Mammary epithelial cell (primary cell): ENCODE measurements at places on chromosomes 7 and 10. TPM values are rescaled to one million over a fixed set of nuclear protein-coding genes. Genes with fewer than 3 reads are reported as not detected.

DNA sequence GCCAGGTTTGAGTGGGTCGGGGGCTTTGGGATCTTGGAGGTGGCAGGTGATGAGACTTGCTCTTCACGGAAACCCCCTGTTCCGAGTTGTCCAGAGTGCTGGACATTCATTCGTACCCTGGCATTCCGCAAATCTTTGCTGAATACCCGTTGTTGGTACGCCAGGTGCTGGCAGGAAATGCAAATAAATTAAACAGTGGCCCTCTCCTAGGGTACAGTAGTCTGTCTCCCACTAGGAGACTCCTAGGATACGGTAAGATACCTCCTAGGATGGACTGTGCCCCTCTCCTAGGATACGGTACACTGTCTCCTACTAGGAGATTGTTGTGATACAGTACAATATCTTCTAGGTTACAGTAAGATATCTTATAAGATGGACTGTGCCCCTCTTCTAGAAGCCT, 544 bp downstream of the SEC23IP start:
- DNase-seq = no peak

- peak; percentile 53 for DNase-seq
Measured at GRCh38 chr7:123096434-123096833, 100.9 kb upstream of the TAS2R16 start.

DNA sequence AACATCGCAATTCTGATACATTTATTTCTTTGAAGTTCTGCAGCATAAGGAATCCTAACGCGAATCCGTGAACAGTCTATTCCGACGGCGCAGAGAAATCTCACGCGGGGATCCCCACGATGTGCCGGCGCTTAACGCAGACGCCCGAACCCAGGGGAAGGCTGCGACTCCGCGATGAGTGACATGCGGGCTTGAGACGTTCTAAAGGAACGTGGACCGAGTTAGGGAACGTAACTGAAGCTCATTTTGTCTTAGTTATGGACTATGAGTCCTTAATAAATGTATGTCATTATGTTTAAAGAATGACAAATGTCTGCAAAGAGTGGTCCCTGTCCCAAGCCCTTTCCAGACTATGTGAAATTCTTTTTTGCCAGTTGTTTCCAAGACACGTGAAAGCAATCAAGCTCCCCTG, 995 bp upstream of the PARD3 start:
- DNase-seq = no peak

GRCh38 chr7:68247126-68247525, 1250.5 kb downstream of the TYW1 start:
- DNase-seq = no peak

DNA sequence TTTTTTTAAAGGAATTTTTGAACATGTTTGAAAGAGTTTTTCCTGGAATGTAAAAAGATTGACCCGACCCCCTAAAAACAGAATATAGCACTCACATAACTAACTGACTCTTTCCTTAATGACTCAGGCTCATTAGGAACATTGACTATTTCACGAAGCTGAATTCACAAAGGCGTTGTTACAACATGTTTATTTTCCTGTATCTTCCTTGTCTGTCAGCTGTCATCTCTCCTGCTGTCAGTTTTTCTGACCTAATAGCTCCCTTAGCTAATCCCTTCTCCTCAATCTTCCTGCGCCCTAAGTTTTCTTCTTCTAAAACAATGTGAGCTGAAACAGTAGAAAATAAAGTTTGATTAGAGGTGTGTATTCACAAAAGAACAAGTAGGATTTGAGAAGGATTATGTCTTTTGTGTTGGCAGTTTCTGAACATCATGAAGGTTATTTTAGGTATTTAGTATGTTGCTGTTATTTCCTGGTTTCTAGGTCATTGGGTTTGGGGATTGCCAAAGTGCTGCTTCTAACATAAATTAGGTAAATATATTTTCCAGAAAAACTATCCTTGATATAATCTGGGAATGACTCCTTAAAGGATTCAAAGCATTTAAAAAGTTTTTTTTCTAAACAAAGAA, 4.6 kb upstream of the MDFIC start:
- DNase-seq = peak; percentile 19

- no peak for DNase-seq
Measured at GRCh38 chr7:5652829-5653228, 128.6 kb downstream of the RNF216 start.

DNA sequence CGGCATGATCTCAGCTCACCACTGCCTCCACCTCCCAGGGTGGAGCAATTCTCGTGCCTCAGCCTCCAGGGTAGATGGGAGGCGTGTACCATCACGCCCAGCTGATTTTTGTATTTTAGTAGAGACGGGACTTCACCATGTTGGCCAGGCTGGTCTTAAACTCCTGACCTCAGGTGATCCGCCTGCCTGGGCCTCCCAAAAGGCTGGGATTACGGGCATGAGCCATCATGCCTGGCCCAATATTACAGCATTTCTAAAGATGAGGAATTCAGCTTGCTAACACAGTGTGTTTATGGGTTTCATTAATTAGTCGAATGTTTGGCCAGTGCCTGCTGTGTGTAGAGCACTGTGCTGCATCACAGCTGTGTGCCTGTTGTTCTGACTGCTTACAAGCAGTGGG, 3.7 kb downstream of the WDR37 start:
- peak; percentile 87 for DNase-seq

DNA sequence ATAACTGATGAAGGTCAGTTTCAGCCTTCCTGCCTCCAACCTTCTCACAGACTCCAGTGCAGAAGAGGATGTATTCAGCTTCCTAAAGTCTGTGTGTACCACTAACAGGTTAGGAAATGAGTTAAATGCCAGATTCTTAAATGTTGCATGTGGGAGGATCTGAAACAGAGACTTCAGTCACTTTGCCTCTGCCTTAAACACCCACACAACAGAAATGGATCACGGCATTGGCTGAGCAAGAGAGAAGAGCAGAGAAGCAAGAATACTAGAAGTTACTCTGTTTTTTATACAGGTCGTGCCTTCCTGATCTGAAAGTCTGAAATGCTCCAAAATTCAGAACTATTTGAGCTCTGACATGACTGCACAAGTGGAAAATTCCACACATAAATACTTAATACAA, 98.9 kb upstream of the ARHGAP21 start:
- no peak for DNase-seq

DNA sequence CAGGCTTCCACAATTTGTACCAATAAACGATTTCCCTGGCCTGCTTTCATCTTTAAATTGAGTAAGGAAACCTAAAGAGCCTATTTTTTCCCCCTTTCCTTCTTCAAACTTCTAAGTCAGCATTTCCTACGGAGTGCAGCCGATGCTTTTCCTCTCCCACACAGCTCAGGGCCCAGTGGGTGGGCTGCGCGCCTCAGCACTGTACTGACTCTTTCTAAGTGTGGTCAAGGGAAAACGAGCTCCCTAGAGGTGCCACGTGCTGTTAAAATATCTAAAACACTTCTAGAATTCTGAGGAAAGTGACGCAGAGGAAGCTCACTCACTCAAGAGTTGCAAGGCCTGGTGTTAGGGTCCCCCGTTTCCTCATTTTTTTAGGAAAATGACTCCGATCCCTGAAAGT, 29.0 kb downstream of the STEAP1B start:
- no peak for DNase-seq

Gene ADAM12
- total RNA-seq = 8.2 TPM

Gene CHST3
- 85.0 TPM for total RNA-seq
